ENCODE measurements at places on chromosomes 6 and 20. TPM values are rescaled to one million over a fixed set of nuclear protein-coding genes. Genes with fewer than 3 reads are reported as not detected.
A peak's percentile ranks its signal among the peaks of the same experiment; 100 is the strongest.

GRCh38 chr20:1003920-1004697 is 2.0 kb upstream of the RSPO4 start:
- DNase-seq = no peak

The MAFB gene
- not detected for total RNA-seq

DNA sequence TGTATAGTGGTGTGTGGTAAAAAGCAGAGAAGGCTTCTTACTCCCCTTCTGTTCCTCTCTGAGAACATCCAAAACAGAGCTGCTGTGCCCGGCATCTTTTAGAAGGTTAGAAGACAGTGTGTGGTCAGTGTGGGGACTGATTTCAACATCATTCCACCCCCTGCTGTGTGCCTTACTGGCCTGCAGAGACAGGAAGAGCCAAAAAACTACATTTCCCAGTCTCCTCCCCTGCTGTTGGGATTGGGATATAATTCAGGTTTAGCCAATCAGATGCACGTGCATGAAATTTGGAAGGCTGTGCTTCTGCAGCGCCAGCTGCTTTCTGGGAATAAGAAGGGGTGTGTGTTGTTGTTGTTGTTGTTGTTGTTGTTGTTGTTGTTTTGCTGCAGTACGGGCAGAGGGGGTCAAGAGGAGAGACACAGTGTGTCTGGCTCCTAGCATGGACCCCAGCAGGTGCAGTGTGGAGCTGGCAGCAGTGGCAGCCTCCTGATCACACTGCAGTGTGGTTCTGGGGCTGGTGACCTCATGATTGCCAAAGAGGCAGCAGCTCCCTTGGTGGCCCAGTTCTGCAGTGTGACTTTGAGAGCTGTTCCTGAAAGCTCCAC is 74.7 kb downstream of the MRPL14 start:
- peak; percentile 94 for DNase-seq

The SNPH gene
- total RNA-seq = 15.8 TPM

DNA sequence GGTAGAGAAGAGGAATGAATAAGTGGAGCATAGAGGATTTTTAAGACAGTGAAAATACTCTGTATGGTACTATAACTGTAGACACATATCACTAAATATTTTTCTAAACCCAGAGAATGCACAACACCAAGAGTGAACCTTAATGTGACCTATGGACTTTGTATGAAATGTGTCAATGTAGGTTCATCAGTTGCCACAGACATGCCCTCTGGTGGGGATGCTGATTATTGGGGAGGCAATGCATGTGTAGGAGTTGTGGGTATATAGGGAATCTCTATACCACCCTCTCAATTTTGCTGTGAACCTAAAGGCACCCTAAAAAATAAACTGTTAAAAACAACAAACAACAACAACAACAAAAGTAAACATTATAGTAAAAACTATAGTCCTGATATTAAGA is 293.7 kb downstream of the RNF144B start:
- DNase-seq = no peak

- no peak for DNase-seq
These were observed 48.5 kb downstream of the FHL5 start for GRCh38 chr6:96611342-96611991.

GRCh38 chr20:40477805-40478204 is 211.2 kb downstream of the MAFB start:
- DNase-seq = no peak

DNA sequence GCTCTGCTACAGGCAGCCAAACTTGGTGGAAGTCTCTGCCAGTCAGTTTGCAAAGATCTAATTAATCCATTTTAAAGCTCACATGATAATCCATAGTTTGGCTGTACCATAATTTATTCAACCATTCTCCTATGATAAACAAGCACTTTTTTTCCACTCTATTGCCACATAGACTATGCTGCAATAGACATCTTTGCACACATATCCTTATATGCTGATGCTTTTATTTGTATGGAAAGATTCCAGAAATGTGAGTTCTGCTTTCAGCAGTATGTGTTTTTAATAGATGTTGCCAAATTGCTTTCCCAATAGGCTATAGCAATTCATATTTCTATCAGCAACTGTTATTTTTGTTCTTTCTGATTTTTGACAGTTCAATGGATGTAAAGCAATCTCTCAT is 628.0 kb downstream of the KIF16B start:
- no peak for DNase-seq

The BTNL2 gene
- not detected for total RNA-seq

The DAAM2 gene
- total RNA-seq = 109 TPM

DNA sequence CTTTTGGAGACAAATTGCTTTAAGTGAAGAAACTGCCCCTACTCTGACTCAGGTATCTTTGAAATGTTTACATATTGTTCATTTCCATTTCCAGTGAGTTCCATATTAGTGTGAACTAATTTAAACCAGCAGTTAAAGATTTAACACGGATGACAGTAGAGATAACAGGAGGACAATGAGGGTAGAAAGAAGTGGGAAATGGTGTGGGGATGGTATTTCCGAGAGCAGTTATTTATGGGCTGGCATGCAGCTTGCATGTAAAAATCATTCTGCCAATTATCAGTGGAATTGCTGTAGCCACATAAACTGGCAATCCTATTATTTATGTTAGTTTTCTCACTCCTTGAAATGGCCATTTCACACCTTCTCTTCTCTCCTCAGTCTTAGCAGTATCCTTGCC is 8.6 kb upstream of the ADGRF5 start:
- DNase-seq = no peak

The BPIFB1 gene
- not detected for total RNA-seq

The PNLDC1 gene
- total RNA-seq = not detected

- no peak for DNase-seq
These were observed 2.6 kb downstream of the UBE2V1 start for GRCh38 chr20:50110141-50111047.

The CFB gene
- total RNA-seq = 1.4 TPM

GRCh38 chr6:151054306-151054705 is 185.5 kb upstream of the AKAP12 start:
- DNase-seq = no peak

GRCh38 chr6:4935486-4935885 is 68.4 kb downstream of the RPP40 start:
- no peak for DNase-seq

DNA sequence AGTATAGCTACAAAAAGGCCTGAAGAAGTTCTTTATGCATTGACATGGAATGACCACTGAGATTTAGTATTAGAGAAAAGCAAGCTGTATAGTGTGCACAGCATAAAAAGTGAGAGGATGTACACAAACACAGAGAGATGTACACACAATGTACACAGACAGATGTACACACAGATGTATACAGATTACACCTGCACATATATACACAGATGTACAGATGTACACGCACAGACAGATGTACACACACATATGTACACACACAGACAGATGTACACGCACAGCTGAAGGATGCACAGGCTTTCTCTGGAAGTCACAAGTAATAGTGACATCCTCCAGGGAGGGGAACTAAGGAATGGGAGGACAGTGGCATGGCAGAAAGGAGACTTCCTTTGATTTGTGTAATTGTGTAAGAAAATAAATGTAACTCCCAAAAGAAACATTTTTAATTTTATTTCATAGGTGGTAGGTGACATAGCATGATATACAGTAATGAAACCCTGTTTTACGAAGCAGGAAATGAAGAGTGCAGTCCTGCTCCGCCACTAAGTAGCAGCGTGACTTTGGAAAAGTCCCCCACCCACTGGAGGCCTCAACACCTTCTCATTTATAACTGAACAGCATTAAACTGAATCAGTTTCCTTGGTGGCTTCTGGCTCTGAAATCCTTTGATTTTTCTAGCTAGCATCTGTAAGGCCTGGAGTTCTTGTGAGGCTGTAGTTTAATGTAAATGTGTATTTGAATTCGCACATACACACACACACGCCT is 14.1 kb downstream of the NFATC2 start:
- DNase-seq = no peak

- no peak for DNase-seq
These were observed 113.9 kb downstream of the RIN2 start for GRCh38 chr20:19872001-19872400.

The ZC2HC1B gene
- not detected for total RNA-seq

The BTN2A1 gene
- total RNA-seq = 22.9 TPM

DNA sequence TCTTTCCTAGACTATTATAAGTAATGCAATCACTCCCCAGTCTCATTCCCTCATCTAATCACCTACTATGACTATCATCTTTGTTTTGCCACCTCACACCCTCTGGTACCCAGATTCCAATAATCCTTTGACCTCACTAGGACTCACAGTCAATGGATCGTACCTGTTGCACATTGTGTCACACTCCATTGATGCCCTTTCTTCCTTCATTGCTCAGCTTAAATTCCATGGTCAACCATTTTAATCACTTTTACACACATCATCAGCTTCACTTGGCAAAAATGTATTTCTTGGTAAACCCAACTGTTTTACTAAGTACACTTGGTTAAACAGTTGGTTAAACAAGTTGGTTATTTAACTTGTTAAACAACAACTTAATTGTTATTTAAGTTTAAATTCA is 44.0 kb downstream of the CEP162 start:
- no peak for DNase-seq

The FKBP5 gene
- total RNA-seq = 68.0 TPM

DNA sequence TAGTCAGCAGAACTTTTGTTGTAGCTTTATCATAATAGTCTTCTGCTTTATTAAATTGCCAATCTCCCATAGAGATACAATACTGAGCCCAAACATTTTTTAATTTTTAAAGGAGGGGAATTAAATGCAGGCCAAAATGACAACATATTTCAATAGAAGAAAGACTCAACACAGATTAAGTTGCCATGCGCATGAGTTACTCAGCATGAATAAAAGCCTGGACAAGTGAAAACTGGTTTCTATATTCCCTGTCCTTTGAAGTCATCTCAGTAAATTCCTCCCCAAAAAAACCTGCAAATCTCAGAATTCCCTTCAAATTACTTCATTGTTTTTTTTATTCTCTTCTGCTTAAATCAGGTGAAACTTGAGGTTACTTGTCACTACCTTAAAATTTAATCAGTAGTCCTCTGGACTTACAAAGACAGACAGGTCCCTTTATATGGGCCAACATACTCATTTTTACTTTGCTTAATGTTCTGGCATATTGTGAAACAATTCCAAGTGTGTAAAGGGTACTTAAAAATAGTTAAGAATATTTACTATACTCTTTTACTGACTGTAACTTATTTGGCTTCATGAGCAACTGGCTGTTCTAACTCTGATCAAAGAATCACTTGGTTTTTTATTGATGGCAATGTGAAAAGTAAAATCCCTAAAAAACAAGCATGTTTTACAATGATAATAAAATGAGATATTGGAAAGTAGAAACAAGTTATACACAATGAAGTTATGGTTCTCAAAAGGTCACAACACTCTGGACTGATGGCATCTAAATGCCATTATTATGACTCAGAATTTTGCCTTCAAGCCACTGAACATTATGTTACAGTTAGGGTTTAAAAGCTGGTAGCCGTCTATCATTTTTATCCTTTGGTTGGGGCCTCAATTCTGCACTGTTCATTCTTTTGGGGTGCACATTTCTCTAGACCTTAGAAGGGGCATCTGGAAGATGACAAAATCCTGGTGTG is 49.9 kb upstream of the COL21A1 start:
- DNase-seq = peak; percentile 62

The ACSS1 gene
- 0.75 TPM for total RNA-seq

DNA sequence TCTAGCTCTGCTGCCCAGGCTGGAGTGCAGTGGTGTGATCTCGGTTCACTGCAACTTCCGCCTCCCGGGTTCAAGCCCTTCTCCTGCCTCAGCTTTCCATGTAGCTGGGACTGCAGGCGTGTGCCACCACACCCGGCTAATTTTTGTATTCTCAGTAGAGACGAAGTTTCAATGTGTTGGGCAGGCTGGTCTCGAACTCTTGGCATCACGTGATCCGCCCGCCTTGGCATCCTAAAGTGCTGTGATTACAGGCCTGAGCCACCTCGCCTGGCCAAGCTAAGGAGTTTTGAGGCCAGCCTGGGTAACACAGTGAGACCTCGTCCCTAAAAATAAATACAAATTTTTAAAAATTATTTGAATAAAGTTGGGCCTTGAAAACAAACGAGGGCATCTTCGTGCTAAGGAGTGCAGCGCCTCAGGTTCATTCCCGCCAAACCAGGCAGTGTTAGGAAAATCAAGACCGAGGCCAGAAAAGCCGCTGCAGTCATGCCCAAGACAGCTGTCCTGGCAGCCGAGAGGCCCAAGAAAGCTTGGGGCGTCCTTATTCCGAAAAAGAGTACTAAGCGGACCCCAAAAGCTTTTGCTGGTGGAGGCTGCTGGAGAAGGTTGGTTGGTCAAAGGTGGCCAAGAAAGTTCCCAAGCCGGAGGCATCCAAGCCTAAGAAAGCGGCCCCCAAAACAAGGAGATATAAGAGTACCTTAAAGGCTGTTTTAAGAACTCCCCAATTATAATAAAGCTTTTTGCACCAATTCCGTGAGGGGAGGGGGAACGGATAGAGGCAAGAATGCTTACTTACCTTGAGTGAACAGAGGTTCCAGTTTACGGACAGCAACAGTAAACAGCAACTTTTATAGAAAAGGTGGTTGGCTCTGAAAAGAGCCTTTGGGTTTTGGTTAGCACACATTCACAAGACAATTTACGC is 109.0 kb downstream of the HFE start:
- DNase-seq = no peak

The KCNB1 gene
- 0.19 TPM for total RNA-seq

The MAPK13 gene
- 0.63 TPM for total RNA-seq

- DNase-seq = no peak
These were observed 237.5 kb downstream of the MAFB start for GRCh38 chr20:40451552-40451951.

DNA sequence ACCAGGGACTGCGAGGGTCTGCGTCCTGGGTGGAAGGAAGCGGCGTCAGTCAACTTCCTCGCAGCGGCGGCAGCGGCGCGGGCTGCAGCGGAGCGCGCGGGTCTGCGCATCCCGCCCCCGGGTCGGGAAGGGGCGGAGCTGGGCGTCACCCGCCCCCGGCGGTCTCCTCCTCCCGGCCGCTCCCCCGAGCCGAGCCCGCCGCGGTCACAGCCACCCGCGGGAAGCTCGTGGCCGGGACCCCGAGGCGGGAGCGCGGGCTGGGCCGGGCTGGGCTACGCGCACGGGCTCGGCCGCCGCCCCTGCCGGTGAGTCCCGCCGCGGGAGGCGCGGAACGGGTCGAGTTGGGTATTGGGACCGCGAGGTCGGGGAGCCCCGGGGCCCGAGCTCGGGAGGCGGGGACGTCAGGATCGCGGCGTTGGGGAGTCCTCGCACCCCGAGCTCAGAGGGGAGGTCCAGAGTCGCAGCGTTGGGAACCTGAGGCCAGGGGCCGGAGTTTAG is at the start of gene PAQR8:
Gene PAQR8, plus strand, starts transcription at position 207 of the 498 bp plus-strand sequence. CDS start 41,063 bp downstream, outside the sequence.
- peak; percentile 63 for DNase-seq

- DNase-seq = no peak
These were observed 23.3 kb downstream of the MYCT1 start for GRCh38 chr6:152720974-152721373.

GRCh38 chr6:149628875-149629510 is 19.5 kb downstream of the KATNA1 start:
- DNase-seq = no peak

DNA sequence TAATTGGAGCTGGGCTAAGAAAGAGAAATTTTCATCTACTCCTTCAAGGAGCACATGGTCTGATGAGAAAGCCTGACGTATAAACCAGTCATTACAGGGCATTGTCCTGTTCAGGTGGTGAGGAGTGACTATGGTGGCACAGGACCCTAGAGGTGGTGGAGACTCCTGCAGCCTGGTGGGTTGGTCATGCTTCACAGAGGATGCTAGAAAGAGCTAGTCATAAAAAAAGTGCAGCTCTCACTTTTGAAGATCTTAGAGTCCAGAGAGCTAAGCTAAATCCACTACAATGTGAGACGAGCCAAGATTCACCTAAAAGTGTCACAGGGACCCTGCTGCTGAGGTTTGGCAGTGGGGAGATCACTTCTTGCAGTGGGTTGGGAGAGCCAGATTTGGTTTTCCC is 9.8 kb upstream of the ZNF831 start:
- no peak for DNase-seq

GRCh38 chr20:39291301-39291700 is 329.2 kb downstream of the DHX35 start:
- DNase-seq = no peak

GRCh38 chr6:109255946-109256640 is 126.2 kb downstream of the CD164 start:
- no peak for DNase-seq

Data from LHCN-M2 (cell line).